Spinal cord (tissue), 10 donors: ENCODE measurements at places on chromosomes 1 and 21. TPM values are rescaled to one million over a fixed set of nuclear protein-coding genes. Genes with fewer than 3 reads are reported as not detected.

Gene KRTAP19-3
- not detected for polyA plus RNA-seq

Gene EPHB2
- 43.1 TPM for polyA plus RNA-seq

Gene OR2M3
- polyA plus RNA-seq, result 0.08 TPM

Gene ELF3
- 0.35 TPM for polyA plus RNA-seq

Gene EXO5
- polyA plus RNA-seq, result 13.0 TPM

Gene IFI16
- 34.7 TPM for polyA plus RNA-seq

Gene KRTAP12-2
- polyA plus RNA-seq, result not detected

Gene C4BPA
- 0.50 TPM for polyA plus RNA-seq

Gene ATP5PB
- polyA plus RNA-seq, result 365 TPM

Gene EPHA8
- 17.1 TPM for polyA plus RNA-seq

Gene NUF2
- polyA plus RNA-seq, result 12.9 TPM

Gene SLC45A3
- 6.3 TPM for polyA plus RNA-seq

Gene TNFSF18
- 0.71 TPM for polyA plus RNA-seq

Gene HSF2BP
- polyA plus RNA-seq, result 1.3 TPM

Gene HSD3B2
- not detected for polyA plus RNA-seq

Gene HOOK1
- 8.7 TPM for polyA plus RNA-seq

Gene SLC44A3
- 8.2 TPM for polyA plus RNA-seq

Gene USP48
- polyA plus RNA-seq, result 60.9 TPM

Gene RNU1-4
- not detected for polyA plus RNA-seq

Gene VAMP4
- polyA plus RNA-seq, result 21.9 TPM

Gene SLC9C2
- polyA plus RNA-seq, result 1.9 TPM

Gene RBP7
- 1.9 TPM for polyA plus RNA-seq

Gene KRTAP12-4
- not detected for polyA plus RNA-seq

Gene MMP23B
- polyA plus RNA-seq, result 2.6 TPM

Gene KIRREL1
- polyA plus RNA-seq, result 29.4 TPM

Gene PDC
- 0.62 TPM for polyA plus RNA-seq

Gene ADAMTSL4
- polyA plus RNA-seq, result 2.6 TPM

Gene LRRC53
- 0.05 TPM for polyA plus RNA-seq

Gene DYNLT4
- 1.5 TPM for polyA plus RNA-seq

Gene KLF17
- polyA plus RNA-seq, result 0.36 TPM

Gene FCRL6
- polyA plus RNA-seq, result not detected
